PC-3 (cell line): ENCODE measurements at places on chromosomes 12 and 14.

DNA sequence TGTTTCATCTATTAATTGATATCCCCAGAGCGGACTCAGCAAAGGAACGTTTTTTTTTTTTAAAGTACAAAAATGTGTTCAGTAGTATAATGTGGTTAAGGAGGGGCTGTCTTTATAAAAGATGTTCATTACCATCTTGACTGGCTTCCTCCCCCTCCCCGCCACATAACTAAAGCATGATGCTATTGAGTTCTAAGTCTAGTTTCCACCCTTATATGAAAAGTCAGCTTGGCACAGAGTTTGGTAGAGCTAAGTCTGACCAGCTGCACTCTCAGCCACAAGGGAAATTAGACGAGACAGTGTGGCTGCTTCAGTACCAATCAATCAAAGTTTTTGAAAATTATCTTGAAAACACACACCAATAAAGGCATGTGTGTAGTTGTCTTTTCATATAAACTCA lies 1.9 kb upstream of the MYBPC1 start:
- H3K27me3 ChIP-seq = peaks cover 47% of the 10 kb centered on the region
- no peak overlapping the region for H3K27ac ChIP-seq
- H3K36me3 ChIP-seq = no peaks in the 10 kb centered on the region

DNA sequence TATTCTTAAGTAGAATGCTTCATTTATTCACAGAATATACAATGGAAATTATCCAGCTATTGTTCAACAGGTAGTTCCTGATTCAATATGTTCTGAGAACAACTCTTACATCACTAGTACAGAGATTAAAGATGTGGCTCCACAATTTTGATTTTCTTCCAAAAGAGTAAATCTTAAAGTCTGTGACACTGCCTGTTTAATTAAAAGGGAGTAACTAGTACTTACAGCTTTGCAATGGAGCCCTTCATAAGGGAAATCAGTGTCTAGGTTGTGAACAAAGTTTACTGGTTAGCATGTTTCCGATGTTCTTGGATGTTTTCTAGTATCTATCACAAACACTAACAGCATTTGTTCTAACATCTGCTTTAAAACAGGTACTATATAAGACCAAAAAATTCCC lies 30.8 kb downstream of the MIA2 start:
- no peaks in the 10 kb centered on the region for H3K27me3 ChIP-seq
- DNase-seq = no peak
- H3K4me1 ChIP-seq = peaks cover 22% of the 10 kb centered on the region
- no peak overlapping the region for H3K27ac ChIP-seq
- H3K36me3 ChIP-seq = no peaks in the 10 kb centered on the region

DNA sequence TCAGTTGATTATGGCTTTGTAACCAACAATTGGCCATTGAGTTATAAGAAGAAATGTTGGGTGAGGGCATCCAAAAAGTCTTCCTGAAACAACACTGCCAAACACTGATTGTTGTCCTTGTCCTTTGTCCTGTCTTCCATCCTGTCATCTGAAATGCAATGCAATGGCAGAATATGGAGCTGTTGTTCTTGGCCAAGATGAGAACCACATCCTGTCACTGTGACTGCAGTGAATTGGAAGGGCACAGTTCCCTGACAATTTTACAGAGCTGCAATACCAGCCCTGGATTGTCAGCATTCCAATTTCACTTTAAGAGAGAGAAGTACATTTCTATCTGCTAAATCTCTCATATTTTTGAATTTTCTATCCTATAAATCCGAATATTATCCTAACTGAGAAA lies 613.3 kb downstream of the FLRT2 start:
- H3K36me3 ChIP-seq = no peaks in the 10 kb centered on the region
- no peaks in the 10 kb centered on the region for H3K4me1 ChIP-seq
- no peak overlapping the region for H3K27ac ChIP-seq
- no peaks in the 10 kb centered on the region for H3K27me3 ChIP-seq

GRCh38 chr12:132827763-132828703 lies 636 bp downstream of the GOLGA3 start:
- H3K27me3 ChIP-seq = no peaks in the 10 kb centered on the region
- peak overlapping the region; percentile 100 for H3K4me3 ChIP-seq

DNA sequence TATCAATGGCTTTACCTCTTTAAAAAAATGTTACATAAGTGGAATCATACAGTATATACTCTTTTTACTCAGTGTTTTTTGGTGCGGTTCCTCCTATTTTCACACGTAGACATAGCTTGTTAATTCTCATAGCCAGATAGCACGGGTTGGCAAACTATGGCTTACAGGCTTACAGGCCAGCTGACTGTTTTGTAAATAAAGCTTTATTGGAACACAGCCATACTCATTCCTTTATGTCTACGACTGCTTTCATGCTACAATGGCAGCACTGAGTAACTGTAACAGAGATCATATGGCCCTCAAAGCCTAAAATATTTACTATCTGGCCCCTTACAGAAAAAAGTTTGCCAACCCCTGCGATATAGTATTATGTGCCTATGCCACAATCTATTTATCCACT lies 5.8 kb upstream of the DAAM1 start:
- no peaks in the 10 kb centered on the region for H3K36me3 ChIP-seq
- peaks cover 11% of the 10 kb centered on the region for H3K4me1 ChIP-seq
- no peak overlapping the region for H3K27ac ChIP-seq
- peaks cover 47% of the 10 kb centered on the region for H3K27me3 ChIP-seq
